ENCODE measurements at places on chromosomes 7 and 10.

GRCh38 chr10:43249151-43249961 is 17.5 kb downstream of the RASGEF1A start:
- H3K4me3 ChIP-seq, result no peak overlapping the region
- H3K36me3 ChIP-seq, result no peaks in the 10 kb centered on the region
- no peaks in the 10 kb centered on the region for H3K27me3 ChIP-seq
- no peaks in the 10 kb centered on the region for H3K4me1 ChIP-seq

GRCh38 chr7:90211391-90212148 is at the start of gene STEAP2:
Gene STEAP2 (plus strand): TSS chr7:90211740. CDS start chr7:90225083, 13,343 bp downstream.
- DNase-seq, result peak; percentile 98
- peak within 1 kb of the TSS; percentile 34 for H3K27ac ChIP-seq
- no peaks in the 10 kb centered on the region for H3K36me3 ChIP-seq
- H3K4me1 ChIP-seq, result peaks cover 2% of the 10 kb centered on the region
- H3K4me3 ChIP-seq, result peak within 1 kb of the TSS; percentile 49

GRCh38 chr10:80515941-80516340 is 21.8 kb upstream of the SH2D4B start:
- no peak for DNase-seq
- H3K27me3 ChIP-seq, result no peaks in the 10 kb centered on the region
- H3K27ac ChIP-seq, result no peak overlapping the region
- no peak overlapping the region for H3K4me3 ChIP-seq
- H3K36me3 ChIP-seq, result peaks cover 4% of the 10 kb centered on the region
- H3K4me1 ChIP-seq, result no peaks in the 10 kb centered on the region

DNA sequence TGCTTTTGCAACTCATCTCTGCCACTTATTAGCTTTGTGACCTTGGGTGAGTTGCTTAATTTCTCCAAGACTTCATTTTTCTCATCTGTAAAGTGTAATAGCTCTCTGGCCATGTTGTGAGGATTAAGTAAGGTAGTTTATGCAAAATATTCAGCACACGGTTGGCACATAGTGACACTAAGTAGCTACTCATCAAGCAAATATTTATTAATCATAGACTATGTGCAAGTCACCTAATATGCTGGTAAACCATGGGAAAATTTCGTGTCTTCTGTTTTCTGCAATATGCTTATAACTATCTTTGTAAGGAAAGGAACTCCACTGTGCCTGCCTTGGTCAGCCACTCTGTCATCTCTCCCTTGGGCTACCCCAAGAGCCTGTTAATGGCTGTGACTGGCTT is 50.3 kb upstream of the EGR2 start:
- DNase-seq, result no peak
- no peaks in the 10 kb centered on the region for H3K36me3 ChIP-seq
- H3K27me3 ChIP-seq, result no peaks in the 10 kb centered on the region
- no peaks in the 10 kb centered on the region for H3K4me1 ChIP-seq
- no peak overlapping the region for H3K4me3 ChIP-seq

DNA sequence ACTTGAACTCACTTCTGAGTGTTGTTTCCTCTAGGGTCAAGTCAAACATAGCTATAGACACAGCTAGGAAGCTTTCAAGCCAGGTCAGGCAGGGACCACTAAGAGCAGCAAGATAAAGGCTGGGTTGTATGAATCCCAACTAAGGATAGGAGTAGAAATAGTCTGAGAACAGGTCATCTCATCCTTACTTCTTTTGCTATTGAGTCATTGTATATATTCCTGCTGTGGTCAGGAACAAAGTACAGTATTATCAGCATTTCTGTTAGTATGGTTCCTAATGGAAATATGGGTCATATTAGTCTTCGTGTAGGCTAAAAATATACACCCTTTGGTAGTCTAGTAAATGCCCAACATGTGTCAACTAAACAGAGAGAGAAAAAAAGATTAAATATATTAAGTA is 145.3 kb downstream of the BTAF1 start:
- no peaks in the 10 kb centered on the region for H3K27me3 ChIP-seq
- no peak overlapping the region for H3K27ac ChIP-seq
- no peak for DNase-seq

GRCh38 chr7:988426-988911 is 5.5 kb downstream of the CYP2W1 start:
- H3K36me3 ChIP-seq, result no peaks in the 10 kb centered on the region
- no peaks in the 10 kb centered on the region for H3K27me3 ChIP-seq
- no peak overlapping the region for H3K4me3 ChIP-seq
- DNase-seq, result no peak
- no peaks in the 10 kb centered on the region for H3K4me1 ChIP-seq

DNA sequence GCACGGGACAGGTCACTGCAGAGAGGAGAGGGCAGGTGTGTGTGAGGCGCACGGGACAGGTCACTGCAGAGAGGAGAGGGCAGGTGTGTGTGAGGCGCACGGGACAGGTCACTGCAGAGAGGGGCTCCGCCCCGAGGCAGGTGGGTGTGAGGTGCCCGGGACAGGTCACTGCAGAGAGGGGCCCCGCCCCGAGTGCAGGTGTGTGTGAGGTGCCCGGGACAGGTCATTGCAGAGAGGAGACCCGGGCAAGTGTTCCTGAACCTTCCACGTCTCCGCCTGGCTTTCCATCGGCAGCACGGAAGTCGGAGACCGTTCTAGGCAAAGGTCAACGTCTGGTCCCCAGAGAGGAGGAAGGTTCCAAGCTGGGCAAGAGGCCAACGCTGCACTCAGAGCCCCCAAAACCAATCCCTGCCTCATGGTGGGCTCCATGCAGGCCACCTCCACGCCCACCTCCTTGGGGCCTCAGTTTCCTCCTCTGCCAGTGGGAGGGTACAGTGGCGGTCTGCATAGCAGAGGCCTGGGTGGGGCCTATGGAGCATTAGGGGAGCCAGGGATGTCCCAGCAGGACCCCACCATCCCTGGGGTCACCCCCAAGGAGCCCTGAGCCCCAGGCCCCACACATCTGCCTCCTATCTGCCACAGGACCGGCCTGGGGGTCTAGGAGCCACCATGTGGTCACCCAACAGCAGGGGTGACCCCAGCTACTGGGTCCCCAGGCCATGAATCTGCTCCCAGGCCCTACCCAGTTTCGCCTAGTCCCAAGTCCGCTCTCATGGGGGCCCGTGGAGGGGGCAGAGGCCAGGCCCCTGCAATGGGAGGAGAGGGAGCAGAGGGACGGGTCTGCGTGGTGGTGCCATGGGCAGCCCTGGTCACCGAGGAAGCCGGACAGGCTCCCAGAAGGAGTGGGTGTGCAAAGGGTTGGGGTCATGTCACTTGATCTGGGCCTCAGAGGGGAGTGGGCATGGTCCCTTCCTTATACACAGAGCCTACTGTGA is 57.0 kb downstream of the STK32C start:
- no peak overlapping the region for H3K27ac ChIP-seq
- no peak overlapping the region for H3K4me3 ChIP-seq
- no peaks in the 10 kb centered on the region for H3K36me3 ChIP-seq
- no peak for DNase-seq

DNA sequence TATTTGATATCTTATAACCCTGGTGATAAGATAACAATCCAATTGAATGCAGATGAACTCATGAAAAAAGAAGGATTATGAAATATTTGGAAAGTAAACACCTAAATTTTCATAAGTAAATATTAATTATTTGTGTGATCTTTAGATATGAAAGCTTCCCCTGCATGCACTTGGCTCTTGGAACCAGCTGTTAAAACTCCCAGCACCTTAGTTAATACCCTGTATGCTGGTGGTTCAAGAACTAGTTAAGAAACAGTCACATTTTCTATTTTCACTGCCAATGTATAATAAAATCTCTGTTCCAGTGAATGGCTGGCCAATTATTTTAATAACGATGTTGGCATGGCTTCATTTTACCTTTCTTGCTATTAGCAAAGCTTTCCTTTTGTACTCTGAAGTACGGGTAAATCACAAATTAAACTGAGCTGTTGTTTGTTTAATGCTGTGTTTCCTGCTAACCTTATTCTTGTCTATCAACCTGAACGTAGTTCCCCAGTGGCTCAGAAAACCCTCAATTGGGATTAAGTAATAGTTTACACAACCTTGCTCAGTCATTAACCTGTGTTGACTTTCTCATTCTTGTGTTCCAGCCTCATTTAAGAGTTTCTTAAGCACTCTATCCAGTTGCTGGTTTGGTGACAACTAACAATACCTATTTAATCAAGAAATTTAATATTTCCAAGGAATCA is 38.9 kb downstream of the MET start:
- H3K4me3 ChIP-seq, result no peak overlapping the region
- H3K36me3 ChIP-seq, result no peaks in the 10 kb centered on the region
- H3K27ac ChIP-seq, result no peak overlapping the region
- no peak for DNase-seq
- peaks cover 2% of the 10 kb centered on the region for H3K4me1 ChIP-seq
- no peaks in the 10 kb centered on the region for H3K27me3 ChIP-seq

DNA sequence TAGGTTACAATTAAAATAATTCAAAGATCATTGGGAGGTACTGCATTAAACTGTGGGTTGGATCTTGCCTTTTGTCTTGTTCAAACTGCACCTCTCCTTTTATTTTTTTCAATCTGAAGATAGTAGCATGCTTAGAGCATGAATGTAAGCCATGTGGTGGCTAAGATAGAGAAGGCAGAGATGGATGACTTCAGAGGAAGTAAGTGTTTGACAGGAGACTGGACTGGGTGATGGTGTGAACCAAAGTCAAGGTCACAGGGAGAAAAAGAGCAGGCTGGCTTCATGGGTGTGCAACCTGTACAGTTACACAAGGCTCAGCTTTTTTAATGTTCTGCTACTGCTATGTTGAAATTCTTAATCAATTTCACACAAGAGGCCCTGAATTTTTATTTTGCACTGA is 85.6 kb downstream of the ZEB1 start:
- no peaks in the 10 kb centered on the region for H3K4me1 ChIP-seq
- no peak overlapping the region for H3K4me3 ChIP-seq
- no peaks in the 10 kb centered on the region for H3K27me3 ChIP-seq

DNA sequence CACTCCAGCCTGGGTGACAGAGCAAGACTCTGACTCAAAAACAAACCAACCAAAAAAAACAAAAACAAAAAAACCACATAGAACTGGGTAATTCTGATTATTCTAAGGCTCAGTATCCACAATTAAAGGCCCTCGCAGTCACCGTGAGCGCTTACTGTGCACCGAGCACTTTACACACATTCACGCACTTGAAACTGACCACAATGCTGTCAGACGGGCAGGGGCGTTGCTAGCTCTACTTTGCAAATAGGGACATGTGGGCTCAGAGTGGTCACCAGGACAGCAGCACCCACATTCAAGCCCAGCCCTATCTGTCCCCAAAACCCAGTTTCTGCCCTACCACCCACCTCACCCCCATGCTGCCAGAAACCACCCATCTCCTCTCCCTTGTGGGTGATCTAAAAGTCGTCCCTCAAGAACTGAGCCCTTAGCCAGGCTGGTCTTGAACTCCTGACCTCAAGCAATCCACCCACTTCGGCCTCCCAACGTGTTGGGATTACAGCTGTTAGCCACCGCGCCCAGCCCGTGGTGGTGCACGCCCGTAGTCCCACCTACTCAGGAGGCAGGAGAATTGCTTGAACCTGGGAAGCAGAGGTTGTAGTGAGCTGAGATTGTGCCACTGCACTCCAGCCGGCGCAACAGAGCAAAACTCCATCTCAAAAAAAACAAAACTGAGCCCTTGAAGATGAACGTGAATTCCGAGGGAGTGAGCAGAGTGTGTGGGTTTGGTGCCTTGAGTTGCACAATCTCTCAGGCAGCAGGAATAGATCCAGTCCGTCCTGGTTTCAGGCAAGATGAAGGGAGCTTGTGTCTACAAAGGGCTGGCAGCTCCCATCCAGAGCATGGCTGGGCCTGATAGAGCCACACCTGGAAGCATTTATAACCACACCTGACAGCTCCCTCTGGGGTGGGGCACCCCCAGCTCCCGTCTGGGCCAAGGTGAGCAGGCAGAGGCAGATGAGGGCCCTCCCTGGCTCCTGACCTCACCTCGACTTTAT is 5.4 kb upstream of the HSPB1 start:
- no peaks in the 10 kb centered on the region for H3K4me1 ChIP-seq
- H3K4me3 ChIP-seq, result no peak overlapping the region
- no peaks in the 10 kb centered on the region for H3K27me3 ChIP-seq
- no peaks in the 10 kb centered on the region for H3K36me3 ChIP-seq
- no peak for DNase-seq

Data from mesendoderm (in vitro differentiated cells).